ENCODE measurements at places on chromosomes 3 and 15.

DNA sequence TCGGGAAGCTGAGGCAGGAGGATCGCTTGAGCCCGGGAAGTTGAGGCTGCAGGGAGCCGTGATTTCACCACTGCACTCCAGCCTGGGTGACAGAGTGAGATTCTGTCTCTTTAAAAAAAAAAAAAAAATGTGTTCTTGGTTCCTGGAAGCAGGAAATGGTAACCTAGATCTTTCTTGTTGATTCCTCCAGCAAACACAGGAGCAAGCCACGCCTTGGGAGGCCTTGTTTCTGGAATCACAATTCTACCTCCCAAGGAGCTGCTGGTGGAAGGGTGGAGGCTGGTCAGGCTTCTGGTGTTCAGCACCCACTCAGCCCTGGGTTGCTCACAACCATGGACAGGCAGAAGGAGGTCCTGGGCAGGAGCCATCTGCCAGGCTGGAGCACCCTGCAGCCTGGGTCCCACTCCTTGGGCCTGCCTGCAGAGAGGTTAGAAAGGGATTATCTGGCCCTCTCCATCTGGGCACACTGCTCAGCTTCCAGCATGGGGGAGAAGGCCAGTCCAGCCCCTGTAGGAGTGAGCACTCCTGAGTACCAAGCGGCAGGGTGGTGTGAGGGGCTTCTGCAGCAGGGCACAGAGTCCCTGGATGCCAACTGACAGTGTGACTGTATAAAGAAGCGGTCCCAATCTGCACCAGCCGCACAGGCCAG lies 65.6 kb downstream of the ABTB1 start:
- no peak for DNase-seq

DNA sequence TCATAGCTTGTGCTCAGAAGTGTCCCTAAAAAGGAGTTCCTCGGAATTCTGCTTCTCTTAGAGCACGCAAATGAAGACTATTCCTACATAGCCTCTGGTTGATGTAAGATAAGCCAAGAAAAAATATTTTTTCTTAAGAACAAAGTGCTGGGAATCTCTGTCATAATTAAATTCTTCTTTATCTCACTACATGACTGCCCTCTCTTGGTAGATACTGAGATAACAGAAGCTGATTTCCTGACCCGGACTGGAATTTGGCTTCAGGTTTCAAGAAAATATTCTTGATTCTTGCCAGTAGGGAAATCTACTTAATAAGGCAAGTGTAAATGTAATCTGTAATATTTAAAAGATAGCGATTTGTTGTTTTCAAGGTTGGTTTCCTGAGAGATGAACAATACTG lies 31.3 kb upstream of the SETMAR start:
- no peak for DNase-seq

- DNase-seq, result no peak
These were observed 1.4 kb downstream of the MORF4L1 start for GRCh38 chr15:78873793-78874765.

DNA sequence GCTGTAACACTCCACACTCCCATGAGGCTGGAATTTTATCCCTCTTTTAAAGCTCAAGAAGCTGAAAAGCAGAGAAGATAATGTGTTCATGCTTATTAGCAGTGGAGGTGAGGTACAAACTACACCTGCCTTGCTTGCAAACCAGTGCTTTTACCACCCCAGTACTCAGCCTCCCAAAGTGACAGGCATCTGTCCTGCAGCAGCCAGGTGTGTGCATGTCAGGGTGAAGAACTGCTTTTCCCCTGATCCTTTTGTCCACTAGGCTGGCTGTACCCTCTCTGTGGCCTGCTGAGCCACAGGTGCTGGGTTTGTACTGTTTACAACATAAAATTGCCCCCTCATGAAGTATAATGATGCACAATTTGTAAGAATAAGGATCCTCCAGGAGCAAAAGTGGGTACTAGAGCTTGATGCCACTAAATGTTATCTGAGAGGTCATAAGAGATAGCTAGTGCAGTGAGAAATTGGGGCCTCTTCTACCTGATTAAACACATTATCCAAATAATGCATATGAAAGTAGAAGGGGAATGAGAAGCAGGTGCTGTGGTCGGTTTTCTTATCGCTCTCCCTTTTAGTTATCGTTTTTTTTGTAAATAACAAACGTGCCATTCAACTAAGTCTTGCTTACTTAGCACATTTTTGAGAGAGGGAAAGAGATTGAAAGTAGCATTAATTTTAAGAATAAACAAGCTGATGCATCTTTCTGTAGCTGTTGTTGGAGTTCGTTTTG lies 39.2 kb upstream of the GADL1 start:
- no peak for DNase-seq

GRCh38 chr3:139286825-139287224 lies 57.0 kb upstream of the MRPS22 start:
- no peak for DNase-seq

DNA sequence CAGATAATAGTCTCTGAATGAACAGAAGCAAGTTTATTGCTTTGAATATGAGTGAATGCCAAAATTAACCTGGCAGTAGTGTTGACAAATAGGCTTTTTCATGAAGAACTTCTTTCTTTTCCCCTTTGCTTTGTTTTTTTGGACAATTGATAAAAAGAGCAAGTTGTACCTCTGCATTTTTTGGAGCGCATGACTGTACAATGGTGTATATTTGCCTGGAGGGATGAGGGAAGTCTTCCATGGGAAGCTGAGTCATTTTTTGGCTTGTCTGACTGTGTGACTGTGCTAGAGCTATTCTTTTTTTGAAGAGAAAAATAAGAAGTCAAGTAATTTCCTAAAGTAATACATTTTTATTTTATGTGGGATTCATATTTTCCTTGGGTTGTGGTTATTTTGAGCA lies 186.9 kb downstream of the KLHL25 start:
- no peak for DNase-seq

DNA sequence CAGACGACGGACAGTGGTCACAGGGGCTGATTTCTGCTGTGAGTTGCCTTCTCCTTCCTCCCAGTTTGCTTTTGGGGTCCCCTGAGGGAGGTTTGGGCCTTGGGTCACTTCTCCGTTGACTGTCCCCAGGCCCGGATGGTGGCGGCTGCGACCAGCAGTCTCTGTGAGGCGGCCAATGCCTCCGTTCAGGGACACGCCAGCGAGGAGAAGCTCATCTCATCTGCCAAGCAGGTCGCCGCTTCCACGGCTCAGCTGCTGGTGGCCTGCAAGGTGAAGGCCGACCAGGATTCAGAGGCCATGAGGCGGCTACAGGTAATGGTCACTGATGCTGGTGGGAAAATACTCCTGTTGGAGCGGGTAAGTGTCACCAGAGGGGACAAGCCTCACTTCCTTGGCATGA lies 206.8 kb upstream of the TPM1 start:
- no peak for DNase-seq

DNA sequence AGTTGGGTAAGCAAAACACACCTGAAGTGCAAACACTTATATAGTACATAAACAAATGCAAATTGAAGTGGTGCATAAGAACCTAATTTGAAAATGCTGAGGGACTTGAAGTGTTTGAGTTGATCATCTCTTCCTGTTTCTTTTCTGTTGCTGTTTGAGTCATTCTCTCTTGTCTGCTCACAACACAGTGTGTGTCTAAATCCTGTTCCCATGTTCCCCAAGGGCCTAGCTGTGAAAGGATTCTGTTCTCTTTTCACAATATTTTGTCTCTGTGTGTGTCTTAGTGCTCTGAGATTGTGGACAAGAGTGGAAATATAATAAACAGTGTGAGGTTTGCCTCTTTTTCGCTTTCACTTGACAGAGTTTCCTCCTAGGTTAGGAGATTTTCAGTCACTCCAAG lies 6.1 kb downstream of the CD96 start:
- no peak for DNase-seq

GRCh38 chr15:77870195-77871065 lies 207.1 kb downstream of the TBC1D2B start:
- no peak for DNase-seq

- no peak for DNase-seq
These were observed 25.0 kb upstream of the RPP14 start for GRCh38 chr3:58281069-58281468.

GRCh38 chr3:127072971-127073783 lies 90.3 kb downstream of the PLXNA1 start:
- DNase-seq, result no peak

- no peak for DNase-seq
These were observed 298.2 kb upstream of the SATB1 start for GRCh38 chr3:18723206-18723810.

- DNase-seq, result no peak
These were observed 116.7 kb downstream of the SERPINI1 start for GRCh38 chr3:167852216-167852615.

- no peak for DNase-seq
These were observed 30.7 kb downstream of the CD200R1L start for GRCh38 chr3:112815981-112816380.

DNA sequence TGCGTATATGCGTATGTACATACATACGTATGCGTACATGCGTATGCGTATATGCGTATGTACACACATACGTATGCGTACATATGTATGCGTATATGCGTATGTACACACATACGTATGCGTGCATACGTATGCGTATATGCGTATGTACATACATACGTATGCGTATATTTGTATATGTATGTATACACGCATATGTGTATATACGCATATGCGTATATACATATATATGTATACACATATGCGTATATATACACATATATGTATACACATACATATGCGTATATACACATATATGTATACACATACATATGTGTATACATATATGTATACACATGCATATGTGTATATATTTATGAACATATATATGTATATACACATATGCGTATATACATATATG lies 12.1 kb downstream of the MCTP2 start:
- DNase-seq, result no peak

DNA sequence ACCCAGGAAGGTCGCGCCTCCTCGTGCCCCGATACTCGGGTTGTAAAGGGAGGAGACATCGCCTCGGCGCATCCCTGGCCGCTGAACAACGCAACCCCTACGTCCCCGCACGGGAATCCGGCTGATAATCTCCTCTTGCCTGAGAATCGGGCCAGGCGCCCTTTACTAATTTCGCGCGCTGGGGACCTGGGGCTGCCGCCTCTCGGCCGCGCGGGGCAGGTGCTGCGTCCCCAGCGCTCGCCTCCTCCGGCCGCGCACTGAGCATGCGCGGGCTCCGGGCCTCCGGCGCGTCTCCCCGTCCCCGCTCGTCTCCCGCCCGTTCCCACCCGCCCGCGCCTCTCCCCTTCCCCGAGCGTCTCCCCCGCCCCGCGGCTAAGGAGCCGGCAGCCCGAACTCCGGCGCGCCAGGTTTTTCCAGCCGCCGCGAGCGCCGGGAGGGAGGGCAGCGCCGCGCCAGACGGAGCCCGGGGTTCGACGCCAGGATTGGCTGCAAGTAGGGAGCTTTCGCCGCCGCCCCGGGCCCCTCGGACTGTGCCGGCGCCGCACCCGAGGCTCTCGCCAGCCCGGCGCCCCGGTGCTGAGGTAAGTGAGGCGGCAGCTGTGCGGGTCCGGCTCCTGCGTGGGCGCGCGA lies at the start of gene CNTN4:
CNTN4 (plus strand) TSS at position 469 of the 630 bp plus-strand sequence.
- DNase-seq, result no peak

GRCh38 chr3:21645121-21645897 lies 105.7 kb downstream of the ZNF385D start:
- DNase-seq, result no peak

- DNase-seq, result no peak
These were observed 48.6 kb downstream of the ZNF445 start for GRCh38 chr3:44428910-44429309.

- no peak for DNase-seq
These were observed 18.3 kb downstream of the CFAP161 start for GRCh38 chr15:81152339-81152738.

DNA sequence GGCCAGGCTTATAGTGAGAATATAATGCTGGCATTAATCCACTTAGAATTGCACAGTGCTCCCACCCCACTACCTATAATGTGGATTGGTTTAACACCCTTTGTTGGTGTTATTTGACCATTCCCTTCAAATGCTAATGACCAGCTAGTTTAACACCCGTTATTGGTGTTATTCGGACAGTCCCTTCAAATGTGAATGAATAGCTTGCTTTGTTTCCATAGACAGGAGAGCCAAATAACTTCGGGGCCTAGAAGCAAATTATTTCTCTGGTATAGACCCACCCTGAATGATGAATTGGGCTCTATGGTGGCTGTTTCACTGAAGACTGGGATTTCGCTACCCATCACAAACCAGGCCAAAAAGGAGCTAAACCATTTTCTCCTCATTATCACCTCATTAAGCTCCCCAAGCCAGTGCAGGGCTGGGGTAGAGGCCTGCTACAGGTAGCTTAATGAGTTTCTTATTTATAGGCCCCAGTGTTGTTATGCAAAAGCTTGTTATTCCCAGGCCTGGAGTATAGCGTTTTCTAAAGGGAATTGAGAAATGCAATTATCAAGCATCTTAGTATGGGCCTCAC lies 494.1 kb upstream of the DPH6 start:
- DNase-seq, result no peak

DNA sequence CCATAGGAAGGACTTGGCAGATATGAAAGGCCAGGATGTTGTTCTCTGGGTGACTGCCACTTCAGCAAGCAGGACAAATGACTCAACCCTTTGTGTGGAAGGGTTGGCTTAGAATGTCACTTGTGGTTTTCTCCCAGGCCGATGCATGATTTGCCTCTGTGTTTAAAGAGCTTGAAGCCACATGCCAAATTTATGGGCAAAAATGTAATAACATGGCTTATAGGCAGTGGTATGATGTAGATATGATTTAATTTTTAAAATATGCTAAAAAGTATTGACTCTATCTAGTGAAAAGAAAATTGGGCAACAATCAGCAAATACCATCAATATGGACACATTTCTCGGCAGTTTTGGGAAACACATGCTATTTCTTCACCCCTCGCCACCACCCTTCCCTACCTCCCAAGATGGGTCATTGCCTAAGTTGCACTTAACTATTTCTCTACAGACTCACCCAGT lies 114.6 kb downstream of the CYP19A1 start:
- DNase-seq, result no peak

- DNase-seq, result no peak
These were observed 237.2 kb downstream of the MBNL1 start for GRCh38 chr3:152505926-152506325.

DNA sequence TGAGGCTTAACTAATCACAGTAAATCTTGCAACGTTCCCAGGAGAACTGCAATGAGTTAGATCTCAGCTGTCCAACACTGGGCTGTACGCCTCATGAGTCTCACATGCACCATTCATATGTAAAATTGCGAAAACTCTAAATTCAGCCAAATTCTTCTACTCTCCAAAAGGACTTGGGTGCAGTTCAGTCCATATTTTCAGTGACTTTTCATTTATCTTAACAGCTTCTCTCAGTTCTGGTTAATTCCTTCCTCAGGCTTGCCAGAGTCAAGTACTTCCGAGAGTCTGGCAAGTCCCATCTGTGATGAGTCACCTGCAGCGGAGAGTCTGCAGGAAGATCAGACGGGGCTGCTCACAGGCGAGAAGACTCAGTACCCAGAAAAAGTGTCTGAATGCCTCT lies 11.5 kb downstream of the CCDC80 start:
- no peak for DNase-seq
